Cerebellar cortex (tissue), 1 donor: ENCODE measurements at places on chromosomes 7 and 10.

GRCh38 chr10:125038637-125039036 is 96.7 kb downstream of the ZRANB1 start:
- DNase-seq = peak; percentile 75

- peak; percentile 57 for DNase-seq
These were observed 95.2 kb downstream of the CLEC2L start for GRCh38 chr7:139618482-139619366.

DNA sequence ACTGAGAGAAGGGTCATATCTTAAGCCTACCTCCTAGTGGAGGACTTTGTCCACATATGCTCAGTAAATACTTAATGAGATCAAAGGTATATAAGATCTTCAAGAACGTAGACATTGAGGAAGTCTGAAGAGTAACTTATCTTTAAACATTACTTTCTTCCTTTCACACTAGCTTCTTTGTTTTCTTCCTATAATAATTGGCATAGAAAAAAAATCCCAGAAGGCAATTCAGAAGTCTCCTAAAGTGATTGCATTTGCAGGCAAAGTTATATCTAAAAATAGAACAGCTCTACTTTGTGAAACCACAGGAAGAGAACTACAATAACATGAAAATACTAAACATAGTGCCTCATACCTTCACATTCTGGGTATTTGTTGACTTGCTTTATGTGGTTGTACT is 150.4 kb downstream of the PPP1R3A start:
- no peak for DNase-seq

- DNase-seq = no peak
These were observed 8.6 kb downstream of the STAM start for GRCh38 chr10:17652585-17652984.

DNA sequence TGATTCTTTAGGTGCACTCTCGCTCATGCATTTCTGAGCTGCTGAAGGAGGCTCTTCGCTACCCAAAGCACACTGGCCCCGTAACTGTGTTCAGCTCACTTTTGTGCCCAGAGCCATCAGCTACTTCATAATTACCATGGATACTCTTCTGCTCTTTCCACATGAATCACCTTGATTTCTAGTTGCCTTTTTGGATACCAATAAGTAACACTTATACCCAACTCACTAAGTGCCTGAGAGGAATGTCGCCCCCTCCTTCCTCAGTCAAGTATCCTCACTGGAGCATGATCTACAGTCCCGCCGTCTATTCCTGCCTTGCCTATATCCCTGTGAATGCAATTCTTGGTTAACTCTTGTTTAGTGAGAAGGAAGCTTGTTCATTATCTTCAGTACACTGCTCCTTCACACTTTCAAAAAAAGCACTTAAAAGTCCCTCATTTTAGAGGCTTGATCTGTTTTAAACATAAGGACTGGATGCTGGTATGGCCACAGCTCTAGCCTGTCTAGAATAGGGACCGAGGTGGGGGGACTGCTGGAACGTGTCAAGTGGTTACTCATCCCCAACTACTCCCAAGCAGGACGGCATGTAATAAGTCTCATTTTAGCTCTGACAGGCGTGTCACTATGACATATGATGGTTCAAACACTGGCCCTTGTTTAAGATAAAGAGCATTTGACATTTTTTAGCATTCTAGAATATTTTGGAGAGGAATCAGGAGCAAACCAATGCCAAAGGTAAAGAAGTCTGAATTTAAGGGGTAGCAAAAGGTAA is 23.7 kb downstream of the SVIL start:
- DNase-seq = no peak

GRCh38 chr7:119982884-119983283 is 290.1 kb upstream of the KCND2 start:
- DNase-seq = no peak

GRCh38 chr10:4725917-4726606 is 99.9 kb upstream of the AKR1E2 start:
- no peak for DNase-seq

DNA sequence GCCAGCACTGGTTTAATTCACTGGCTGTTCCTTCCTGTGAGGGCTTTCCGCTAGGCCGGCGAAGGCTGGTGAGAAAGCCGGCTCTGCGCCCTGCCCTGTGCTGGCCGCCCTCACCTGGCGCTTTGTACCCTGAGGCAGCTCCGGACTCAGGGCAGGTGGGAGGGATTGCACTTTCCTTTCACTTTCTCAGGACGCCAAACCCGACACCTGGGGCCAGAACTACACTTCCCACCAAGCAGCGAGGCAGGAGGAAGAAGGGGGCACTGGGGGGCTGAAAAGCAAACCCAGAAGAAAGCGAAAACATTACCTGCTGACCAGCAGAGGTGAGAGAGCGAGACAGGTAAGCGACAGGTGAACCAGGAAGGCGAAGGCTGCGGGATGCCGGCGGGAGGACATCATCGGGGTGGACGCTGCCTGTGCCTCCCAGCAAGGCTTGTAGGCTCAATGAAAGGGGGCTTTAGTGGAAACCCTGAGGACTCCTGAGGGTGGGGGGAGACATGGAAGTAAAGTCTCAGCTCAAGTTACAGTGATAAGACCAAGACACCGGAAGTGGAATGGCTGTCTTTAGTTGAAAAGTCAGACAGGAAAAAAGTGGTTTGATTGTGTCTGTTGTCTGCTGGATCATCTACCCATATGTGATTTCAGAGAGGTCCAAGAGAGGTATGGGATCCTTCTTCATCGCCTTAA is at the start of gene RAB19:
Gene RAB19 (plus strand): TSS at position 181 of the 687 bp plus-strand sequence. CDS start 3,589 bp downstream, outside the sequence.
- DNase-seq = no peak

DNA sequence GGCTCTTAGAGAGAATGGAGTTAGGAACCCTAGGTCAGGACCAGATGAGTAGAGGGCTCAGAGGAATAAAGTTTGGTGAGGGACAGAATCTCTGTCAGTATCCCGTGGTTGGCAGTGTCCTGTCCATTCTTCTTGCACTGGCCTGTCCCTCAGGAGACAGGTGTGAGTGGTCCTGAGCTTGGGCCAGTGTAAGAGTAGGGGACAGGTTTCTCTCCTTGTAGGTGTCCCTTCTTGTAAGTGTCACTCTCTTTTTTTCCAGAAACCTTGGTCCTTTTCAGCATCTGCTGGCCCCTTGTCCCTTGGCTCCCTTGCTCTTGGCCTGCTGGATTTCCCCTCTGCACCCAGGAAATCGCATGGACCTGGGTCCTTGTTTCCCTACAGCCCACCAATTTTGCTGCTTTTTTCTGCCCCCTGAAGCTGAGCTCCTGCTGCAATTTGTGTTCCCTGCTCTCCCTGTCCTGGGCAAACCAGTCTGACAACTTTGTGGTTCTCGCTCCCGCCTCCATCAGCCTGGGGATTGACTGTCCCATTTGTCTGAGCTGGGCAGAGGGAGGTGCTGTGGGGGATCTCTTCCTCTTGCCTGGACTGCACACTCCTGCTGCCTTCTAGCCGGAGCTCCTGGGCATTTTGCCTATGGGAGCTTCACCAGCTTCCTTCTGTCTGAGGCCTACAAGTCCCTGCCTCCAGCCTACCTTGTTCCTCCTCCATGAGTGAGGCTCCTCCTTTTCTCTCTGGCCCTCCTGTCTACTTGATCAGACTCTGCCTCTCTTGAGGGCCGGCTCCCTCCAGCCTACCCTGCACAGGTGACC is 6.5 kb downstream of the TSPAN14 start:
- DNase-seq = no peak

GRCh38 chr7:129913428-129913827 is 39.3 kb downstream of the UBE2H start:
- DNase-seq = no peak

DNA sequence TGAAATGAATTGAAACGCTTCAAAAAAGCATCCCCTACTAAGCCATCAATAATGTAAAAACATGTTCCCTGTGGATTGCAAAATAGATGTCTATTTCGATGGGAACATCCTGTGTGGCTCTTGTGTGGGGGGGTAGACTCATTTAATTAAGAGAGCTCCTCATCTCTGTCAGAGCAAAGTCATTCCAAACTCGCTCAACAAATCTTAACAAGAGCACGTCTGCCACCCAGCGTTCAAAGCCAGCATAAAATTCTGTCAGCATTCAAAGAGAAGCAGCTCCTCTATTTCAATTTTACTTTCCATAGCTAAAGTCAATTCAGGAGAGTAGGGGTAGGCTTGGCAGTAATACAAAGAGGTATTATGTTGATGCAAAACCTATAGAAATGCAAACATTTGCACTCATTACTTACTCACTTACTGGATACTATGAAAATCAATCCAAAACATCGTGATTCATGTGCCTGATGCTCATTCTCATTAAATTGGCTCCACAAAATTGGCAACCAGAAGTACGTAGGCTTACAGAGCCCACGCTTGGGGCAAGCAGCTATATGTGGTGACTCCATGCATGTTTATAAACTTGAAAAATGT is 114.9 kb downstream of the IPMK start:
- DNase-seq = peak; percentile 65

- peak; percentile 94 for DNase-seq
These were observed 13.1 kb downstream of the ADGRA1 start for GRCh38 chr10:133100706-133101415.

GRCh38 chr10:15367296-15368085 is 3.6 kb downstream of the FAM171A1 start:
- DNase-seq = peak; percentile 15

DNA sequence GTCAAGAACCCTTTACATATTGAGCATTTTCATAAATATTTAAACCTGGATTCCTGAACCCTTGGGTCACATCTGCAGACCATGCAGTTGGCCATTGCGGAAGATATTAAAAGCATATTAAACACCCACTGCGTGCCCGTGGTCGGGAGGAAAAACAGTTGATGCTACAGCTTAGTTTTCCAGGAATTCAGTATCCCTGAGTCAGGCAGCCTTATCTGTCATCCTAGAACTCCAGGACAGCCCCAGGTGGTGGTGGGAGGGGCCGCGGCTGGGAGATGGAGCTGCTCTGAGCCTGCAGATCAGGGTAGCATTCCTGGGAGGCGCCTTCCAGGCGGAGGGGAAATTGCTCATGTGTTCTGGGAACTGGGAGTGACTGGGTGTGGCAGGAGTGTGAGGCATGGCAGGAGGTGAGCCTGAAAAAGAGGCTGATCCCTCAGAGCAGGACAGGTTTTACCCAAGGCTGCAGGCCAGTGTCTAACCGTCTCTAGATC is 222.9 kb upstream of the SH2B2 start:
- no peak for DNase-seq

GRCh38 chr7:146683439-146683838 is 566.8 kb downstream of the CNTNAP2 start:
- DNase-seq = no peak

- no peak for DNase-seq
These were observed 2.2 kb downstream of the SMC3 start for GRCh38 chr10:110569736-110570135.

- no peak for DNase-seq
These were observed 197.0 kb upstream of the INHBA start for GRCh38 chr7:41899823-41900433.

GRCh38 chr10:46019177-46019528 is 11.3 kb downstream of the NCOA4 start:
- DNase-seq = no peak

DNA sequence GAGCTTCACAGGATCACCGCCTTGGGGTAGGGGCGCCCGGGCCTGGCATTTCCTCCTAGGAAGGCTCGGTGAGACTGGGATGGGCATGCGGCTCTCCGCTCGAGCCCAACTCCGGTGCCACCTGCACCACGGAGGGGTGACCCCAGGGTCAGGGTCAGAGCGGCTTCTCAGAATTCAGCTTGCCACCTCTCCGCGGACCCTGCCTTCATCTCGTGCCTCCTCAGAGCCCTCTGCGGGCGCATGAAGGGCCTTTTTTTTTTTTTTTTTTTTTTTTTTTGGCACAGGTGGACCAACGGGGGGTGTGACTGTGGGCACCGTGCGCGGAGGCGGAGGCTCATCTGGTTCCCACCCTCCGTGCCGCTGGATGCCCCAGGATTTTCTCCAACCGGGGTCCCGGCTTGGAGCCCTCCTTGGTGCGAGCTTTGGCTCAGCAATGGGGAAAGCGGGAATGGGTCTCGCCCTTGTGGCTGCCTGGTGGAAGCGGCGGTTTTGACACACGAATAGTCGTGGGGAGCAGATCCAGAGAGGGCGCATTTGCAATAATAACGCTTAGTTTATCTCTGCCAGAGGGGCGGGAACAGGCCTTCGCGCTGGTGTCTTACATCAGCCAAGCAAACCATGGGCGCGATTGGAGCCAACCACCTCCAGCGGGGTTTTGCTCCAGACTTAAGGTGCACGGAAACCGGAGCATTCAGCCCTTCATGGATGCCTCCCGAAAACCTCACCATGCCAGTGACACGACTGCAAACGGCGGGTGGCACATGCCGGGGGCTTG is 5.0 kb upstream of the TNRC18 start:
- peak; percentile 83 for DNase-seq

- no peak for DNase-seq
These were observed 82.1 kb downstream of the GFRA1 start for GRCh38 chr10:116190883-116191282.

DNA sequence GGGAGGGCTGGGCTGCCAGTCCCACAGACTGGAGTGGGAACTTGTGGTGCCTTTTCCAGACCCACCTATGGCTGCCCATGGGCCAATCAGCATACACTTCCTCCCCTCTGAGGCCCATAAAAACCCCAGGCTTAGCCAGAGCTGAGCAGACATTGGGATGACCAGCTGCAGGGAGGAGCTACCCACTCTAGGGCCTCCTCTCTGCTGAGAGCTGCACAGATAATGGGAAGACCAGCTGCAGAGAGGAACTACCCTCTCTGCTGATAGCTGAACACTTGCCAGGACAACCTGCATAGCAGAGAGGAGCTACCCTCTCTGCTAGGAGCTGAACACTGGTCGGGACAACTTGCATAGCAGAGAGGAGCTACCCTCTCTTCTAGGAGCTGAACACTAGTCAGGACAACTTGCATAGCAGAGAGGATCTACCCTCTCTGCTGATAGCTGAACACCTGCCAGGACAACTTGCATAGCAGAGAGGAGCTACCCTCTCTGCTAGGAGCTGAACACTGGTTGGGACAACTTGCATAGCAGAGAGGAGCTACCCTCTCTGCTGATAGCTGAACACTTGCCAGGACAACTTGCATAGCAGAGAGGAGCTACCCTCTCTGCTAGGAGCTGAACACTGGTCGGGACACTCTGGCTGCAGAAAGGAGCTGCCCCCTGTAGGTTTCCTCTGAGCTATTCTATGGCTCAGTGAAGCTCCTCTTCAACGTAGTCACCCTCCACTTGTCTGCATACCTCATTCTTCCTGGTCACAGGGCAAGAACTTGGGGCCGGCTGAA is 88.3 kb upstream of the CACUL1 start:
- no peak for DNase-seq

- DNase-seq = no peak
These were observed 7.7 kb downstream of the CLCN1 start for GRCh38 chr7:143323653-143324052.

- no peak for DNase-seq
These were observed 134.7 kb downstream of the DNAJB6 start for GRCh38 chr7:157471259-157472125.

- peak; percentile 78 for DNase-seq
These were observed at the start of gene INA for GRCh38 chr10:103276896-103277712. INA (plus strand) TSS chr10:103277138; CDS start chr10:103277212, 74 bp downstream.

GRCh38 chr7:102916426-102916825 is 3.6 kb downstream of the LRRC17 start:
- DNase-seq = no peak

- DNase-seq = peak; percentile 80
These were observed 14.4 kb upstream of the AHCYL2 start for GRCh38 chr7:129210256-129210988.

- DNase-seq = no peak
These were observed 3.9 kb downstream of the ADCY1 start for GRCh38 chr7:45578022-45578421.
